Stimulated activated CD4-positive, alpha-beta T cell treated with anti-CD3 and anti-CD28 coated beads, Interleukin-15, amount 100 ng/mL, for 1 hour (primary cell): ENCODE measurements at places on chromosomes 2 and 18.

- DNase-seq = no peak
These were observed 35.0 kb upstream of the DYNAP start for GRCh38 chr18:54555996-54556395.

- DNase-seq = no peak
These were observed 94.9 kb downstream of the GBX2 start for GRCh38 chr2:236073246-236073645.

- no peak for DNase-seq
These were observed 97.9 kb downstream of the ACKR3 start for GRCh38 chr2:236667526-236667925.

DNA sequence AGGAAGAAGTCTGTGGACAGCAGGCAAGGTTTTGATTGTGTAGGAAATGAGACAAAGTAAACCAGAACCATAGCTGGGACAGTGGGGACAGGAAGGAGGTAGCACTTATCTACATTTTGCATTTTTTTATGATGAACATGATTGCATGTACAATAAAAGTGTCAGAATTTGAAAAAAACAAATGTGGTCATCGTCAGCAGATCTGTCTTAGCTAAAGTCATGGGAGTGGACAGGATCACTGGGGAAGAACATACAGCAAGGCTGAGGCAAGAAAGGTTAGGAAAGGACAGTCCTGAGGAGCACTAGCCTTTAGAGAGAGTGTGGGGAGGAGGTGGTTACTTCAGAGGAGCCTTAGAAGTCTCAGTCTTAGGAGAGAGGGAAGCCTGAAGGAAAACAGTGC lies 35.1 kb upstream of the SLC14A2 start:
- no peak for DNase-seq

DNA sequence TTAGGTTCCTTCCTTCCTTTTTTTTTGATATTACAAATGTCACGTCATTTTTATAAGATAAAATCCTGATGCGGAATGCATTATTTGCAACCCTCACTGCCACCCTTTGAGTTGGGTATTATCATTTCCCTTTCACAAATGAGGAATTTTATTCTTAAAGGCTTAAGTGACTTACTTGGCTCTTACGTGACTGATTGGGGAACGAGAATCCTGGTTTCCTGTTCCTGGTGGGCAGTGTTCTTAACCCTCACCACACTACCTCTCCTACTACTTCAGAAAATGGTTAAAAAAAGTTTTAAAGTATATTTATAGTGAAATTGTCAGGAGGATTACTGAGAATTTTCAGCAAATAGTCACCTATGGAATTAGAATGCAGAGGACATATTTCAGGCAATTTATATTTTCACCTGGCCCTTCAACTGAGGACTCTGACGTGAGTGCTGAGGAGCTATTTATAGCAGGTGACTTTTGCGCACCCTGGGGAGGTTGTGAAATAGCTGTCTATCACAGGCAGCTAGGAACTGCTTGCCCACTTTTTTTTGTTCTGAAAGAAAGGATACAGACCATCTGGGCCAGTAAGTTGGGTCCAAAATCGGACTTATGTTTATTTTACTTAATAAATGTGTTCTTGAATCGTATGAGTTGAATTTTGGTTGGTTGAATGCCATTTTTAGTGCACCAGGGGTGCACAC lies 18.7 kb upstream of the RASGRP3 start:
- DNase-seq = no peak

GRCh38 chr18:80109676-80110078 lies 615 bp downstream of the ADNP2 start:
- DNase-seq = no peak

DNA sequence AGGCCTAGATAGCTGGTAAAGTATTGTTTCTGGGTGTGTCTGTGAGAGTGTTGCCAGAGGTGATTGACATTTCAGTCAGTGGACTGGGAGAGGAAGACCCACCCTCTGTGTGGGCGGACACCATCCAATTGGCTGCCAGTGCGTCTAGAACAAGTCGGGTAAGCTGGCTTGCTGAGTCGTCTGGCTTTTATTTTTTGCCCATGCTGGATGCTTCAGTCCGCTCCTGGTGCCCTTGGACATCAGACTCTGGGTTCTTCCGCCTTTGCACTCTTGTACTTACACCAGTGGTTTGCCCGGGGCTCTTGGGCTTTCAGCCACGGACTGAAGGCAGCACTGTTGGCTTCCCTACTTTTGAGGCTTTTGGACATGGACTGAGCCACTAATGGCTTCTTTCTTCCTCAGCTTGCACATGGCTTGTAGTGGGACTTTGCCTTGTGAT lies 24.3 kb downstream of the DIS3L2 start:
- no peak for DNase-seq

- no peak for DNase-seq
These were observed 109.2 kb downstream of the MAP4K4 start for GRCh38 chr2:101806701-101807100.

DNA sequence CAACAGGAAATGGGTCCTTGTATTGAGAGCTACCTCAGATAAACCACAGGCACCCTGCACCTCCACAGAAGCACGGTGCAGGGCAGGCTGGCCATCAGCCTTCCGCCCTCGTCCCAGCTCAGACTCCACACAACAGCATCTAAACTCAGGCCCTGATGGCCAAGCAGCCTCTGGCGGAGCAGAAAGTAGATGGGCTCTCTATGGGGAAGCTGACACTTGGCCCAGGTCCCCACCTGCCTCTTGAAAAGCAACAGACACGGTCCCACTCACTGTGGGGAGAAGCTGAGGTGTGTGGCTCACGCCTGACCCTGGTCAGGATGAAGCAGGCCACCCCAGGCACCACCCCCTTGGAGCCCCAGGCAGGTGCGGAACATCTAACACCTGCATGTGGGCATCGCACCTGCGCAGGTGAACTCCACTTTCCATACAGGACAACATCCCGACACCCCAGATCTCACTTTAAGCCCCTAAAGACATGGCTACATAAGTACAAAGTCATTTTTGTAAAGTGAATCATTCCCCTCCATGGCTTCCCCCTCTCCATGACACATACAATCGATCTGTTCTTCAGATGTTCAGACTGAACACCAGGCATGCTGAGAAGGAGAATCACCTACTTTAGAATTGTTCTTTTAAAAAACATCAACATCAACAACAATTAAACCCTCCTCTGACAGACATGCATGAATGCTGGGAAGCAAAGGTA lies 208.4 kb downstream of the ZBTB7C start:
- DNase-seq = no peak

DNA sequence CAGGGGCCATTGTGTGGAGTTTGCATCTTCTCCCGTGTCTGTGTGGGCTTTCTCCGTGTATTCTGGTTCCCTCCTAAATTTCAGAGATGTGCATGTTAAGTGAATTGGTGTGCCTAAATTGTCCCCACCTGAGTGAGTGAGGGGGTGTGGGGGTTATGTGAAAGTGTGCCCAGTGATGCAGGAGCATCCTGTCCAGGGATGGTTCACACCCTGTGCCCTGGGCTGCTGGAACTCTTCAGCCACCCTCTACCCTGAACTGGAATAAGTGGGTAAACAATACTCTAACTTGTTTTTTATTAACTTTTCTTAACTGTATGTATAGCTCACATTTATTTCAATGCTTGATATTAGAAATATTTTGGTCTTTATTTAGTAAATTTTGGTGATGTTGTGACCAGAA lies 56.0 kb downstream of the UBE2E3 start:
- DNase-seq = no peak

DNA sequence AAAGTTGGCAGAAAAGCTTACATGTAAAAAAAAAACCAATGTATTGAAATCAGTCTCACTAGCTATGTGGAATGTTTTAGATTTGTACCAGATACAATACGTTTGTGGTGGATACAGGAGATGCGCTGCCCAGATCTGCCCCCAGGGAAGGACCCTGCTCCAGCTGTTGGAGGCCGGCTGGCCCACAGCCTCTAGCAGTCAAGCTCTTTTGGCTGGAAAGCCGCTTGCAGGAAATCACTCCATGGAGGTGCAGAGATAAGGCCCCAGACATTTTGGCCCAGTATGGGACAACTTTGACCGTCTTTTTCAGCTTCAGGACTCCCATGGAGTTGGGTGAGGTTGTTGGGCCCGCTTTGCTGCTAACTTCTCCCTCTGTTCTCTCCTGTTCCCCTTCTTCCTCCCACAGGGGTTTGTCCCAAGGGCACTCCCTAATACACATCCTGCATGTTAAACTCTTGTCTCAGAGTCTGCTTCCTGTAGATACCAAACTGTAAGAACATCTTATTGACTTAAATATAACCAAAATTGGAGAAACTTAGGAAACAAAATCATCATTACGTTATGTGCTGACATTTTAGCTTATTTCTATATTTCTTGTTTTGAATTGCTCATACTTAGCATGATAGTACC lies 1.7 kb upstream of the QPCT start:
- DNase-seq = no peak

DNA sequence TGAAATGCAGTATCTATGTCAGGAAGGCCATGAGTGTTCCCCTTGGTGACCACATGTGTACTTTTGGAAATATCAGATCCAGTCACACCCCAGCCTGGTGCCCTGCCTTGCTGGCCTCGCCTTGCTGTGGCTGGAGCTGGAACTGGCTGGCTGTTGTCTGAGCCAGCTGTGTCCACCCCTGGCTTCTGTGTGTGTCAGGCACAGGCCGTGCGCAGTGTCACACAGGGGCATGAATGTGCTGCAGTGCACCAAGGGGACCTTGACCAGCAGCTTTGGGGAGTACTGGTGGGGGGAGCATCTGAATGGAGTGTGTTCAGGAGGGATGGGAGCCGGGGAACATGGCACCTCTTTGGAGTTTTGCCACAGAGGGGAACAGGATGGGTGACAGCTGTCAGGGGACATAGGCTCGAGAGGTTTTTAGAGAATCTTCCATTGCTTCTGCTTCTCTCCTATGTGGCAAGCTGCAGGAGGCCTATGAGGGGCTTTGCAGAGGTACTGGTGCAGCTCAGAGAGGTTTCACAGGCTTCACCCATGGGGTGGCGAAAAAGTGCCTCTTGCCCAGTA lies 44.7 kb upstream of the FAHD2A start:
- no peak for DNase-seq

- no peak for DNase-seq
These were observed 25.7 kb downstream of the RHOB start for GRCh38 chr2:20472569-20472968.

- no peak for DNase-seq
These were observed 524.8 kb upstream of the DSEL start for GRCh38 chr18:68041327-68041726.

DNA sequence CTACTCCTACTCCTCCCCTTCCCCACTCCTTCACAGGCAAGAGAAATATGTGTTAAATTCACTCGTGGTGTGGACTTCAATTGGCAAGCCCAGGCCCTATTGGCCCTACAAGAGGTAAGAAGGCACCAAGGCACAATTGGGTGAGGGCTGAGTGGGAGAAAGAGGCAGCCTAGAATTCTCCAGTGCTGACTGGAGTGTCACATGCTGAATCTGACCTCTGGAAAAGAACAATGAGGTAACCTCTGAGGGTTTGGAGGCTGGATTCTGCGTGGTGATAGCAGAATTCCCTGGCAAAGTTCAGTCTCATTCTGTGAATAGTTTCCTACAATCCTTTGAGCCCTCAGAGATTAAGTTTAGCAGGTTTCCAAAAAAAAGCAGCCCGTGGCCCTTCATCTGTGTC lies 6.9 kb downstream of the CENPA start:
- no peak for DNase-seq

GRCh38 chr2:17800693-17801458 lies 15.4 kb upstream of the MSGN1 start:
- no peak for DNase-seq

GRCh38 chr2:41718705-41719104 lies 329.1 kb upstream of the PKDCC start:
- DNase-seq = no peak

DNA sequence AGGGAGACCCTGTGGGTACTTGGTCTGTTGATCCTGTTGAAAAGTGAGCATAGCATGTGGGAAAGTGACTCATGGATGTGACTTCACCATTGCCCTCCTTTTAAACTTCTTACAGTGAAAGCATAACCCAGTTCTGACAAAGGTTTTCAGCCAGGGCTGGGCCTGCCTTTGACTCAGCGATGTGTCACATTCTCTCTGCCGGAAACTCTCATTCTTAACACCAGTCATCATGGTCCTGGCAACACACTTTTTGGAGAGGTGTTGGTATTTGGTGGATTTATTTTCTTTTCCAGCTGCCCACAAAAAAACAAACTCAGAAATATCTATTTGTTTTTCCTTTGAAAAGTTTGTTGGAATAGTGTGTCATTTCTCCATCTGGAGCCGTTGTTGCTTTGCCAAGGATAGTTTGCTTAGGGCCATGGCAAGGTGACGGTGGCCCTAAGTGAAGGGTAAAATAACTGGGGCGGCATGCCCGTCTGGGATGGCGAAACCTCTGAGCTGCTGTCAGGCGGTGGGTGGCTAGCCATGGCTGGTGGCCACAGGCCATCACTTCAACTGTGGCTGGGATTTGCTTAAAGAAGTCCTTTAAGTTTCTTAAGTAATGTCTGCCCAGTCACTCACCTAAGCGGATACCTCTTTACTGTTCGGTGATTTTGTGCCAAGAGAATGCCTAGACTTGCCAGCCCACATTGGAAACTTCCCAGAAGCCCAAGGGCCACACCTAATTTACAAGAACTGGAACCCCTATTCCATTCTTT lies 123.3 kb downstream of the LTBP1 start:
- no peak for DNase-seq

DNA sequence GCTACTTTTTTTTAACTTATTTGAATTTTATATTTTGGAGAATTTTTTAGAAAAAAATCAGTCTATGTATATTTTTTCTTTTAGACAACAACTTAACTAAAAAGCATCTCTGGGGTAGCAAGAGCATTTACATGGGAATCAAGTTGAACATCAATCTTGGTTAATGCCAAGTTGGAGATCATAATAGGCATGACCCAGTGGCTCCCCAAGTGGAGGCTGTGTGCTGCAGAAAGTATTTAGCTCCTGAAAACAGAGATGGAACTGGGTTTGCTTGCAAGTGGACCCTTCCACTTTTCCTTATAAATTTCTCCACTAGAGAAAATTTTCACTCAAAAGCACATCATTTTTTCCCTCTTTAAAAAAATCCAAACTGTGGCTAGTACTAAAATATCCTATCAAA lies 23.9 kb upstream of the CAVIN2 start:
- no peak for DNase-seq

- no peak for DNase-seq
These were observed 2.1 kb upstream of the VWA3B start for GRCh38 chr2:98084869-98085238.

DNA sequence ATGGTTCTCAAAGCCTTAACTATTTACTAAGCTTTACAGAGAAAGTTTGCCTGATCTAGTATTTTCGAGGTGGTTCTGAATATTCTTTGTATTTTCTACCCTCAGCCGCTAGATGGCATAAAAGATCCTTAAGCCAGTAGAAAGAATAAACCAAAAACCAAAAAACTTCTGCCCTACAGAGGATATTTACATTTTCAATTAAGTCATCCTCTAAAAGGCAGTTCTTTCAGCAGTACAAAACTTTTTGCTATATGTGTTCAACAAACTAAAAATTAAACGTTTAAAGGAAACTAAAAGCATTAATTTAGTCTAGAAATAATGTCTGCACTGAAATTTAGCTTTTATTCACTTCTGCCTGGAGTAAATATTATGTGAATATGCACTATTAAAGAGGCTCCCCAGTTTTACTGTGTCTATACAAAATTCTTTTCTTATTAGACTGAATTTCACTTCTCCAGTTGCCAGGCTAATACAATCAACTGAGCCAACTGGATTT lies 297.5 kb downstream of the PIEZO2 start:
- no peak for DNase-seq

GRCh38 chr2:68745006-68745405 lies 10.4 kb downstream of the ARHGAP25 start:
- no peak for DNase-seq
